Urinary bladder (tissue), 4 donors: ENCODE measurements at places on chromosomes 4 and X. TPM values are rescaled to one million over a fixed set of nuclear protein-coding genes. Genes with fewer than 3 reads are reported as not detected.

The NWD2 gene
- total RNA-seq: 2.0 TPM

- no peak for DNase-seq
Observed at GRCh38 chrX:87517571-87518141, at the start of gene KLHL4. Gene KLHL4 (plus strand): TSS chrX:87517802. CDS start chrX:87517894, 92 bp downstream.

The TMEM33 gene
- 54.5 TPM for total RNA-seq

The TBC1D8B gene
- 44.0 TPM for total RNA-seq
